DMS153 (cell line): ENCODE measurements at places on chromosomes 7 and 10.

- no peak for DNase-seq
These were observed 151.6 kb downstream of the KIAA1217 start for GRCh38 chr10:24360282-24361127.

DNA sequence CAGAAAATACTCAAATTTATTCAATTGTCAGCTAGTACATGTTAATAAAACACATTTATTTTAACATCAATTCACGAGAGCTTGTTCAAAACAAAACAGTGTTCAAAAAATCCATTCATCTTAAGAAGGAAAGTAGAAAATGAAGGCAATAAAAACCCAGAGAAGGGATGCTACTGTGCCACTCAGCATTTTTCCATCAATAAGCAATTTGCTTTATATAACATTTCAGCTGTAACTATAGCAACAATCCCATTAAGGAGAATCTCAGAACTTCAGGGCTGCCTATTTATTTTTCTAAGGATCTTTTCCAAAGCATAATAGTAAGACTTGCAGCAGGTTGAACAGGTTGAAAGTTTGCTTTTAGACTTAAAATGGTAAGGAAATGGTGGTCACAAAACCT, 190.5 kb downstream of the PCLO start:
- DNase-seq, result no peak

DNA sequence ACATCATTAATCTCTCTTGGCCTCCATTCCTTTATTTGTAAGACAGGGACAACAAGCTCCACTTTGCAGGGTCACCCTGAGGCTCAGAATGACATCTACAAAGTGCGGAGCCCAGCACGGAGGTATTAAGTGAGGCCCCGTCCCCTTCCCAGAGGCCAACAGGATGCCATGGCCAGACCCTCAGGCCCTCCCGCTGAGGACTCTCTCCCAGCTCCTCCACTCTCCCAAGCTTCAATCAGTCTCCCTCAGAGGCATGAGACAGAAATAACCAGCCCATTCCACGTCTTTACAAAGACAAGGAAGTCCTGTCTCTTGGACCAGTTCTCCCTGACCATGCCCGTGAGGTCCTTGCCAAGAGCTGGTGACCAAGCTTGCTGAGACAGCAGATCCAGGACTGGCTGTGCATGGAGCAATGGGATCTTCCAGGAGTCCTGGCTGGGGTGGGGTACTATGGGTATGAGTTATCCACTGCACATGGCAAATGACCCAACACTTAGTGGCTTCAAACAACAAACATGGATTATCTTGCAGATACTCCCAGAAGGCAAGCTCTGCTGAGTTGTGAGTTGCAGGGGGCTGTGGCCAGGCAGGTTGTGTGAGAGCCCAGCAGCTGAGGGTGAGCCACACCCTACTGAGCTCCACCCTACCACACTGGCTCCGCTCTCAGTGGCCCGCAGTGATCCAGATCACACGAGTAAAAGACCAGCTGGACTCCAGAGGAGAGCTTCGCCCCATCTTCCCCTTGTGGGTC, 4.3 kb upstream of the PPIF start:
- DNase-seq, result no peak

DNA sequence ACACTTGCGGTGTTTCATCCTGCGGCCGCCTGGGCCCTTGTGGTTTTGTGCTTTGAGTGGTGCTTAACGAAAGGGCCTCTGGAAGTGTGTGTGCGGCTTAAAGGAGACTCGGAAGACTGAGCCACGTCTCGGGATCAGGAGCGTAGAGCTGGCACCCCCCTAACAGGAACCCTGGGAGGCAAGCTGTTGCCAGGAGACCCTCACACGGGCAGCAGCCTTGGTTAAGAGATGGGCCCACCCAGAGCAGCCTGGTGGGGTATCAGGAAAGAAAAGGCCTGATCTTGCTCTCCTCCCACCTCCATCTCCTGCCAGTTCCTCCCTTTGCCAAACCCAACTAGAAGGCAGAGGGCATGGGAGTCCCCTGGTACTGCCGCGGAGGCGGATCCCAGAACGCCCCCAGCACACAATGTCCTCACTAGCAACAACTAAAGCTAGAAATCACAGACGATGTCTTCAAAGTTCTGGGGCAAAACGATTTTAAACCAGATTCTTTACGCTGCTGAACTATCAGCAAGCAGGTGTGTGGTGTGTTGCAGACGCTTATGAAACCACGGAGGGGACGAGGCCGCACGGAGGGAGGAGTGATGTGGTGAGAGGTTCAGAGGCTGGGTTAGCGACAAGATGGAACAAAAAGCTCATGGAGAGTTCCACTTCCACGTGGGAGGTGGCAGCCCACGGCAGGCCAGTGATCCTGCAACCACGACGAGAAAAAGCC, 67.0 kb upstream of the INPP5A start:
- DNase-seq, result no peak

GRCh38 chr7:54810401-54810800, 51.4 kb upstream of the SEC61G start:
- DNase-seq, result no peak

DNA sequence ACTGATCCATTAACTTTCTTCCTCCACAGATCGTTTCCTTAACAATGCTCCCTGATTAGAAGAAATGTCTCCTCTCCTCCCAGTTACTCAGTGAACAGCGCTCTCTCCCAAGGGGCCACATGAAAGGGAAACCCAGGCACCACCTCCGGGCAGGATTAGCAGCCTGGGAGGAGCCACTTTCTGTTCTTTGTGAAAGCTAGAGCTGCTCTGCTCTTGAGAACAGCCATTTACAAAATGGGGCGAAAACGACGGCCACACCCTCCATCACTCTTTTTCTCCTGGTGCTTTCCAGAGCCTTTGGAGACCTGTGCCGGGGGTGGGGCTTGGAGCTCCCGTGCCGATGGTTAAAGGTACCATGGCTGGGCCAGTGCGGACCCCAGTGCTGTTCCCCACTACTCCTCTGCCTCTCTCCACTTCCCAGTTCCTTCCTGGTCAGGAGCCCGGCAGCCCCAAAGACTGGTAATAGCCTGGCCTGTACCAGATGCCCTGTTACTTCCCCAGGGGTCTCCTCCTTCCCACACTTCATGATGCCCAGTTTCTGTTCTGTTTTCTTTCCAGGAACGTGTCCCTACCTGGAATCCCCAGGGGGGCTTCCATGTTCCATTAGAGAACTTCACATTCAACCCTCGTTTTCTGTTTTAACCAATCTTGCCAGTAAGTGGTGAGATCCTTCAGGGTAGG, 402.9 kb upstream of the GALNT17 start:
- peak; percentile 52 for DNase-seq

DNA sequence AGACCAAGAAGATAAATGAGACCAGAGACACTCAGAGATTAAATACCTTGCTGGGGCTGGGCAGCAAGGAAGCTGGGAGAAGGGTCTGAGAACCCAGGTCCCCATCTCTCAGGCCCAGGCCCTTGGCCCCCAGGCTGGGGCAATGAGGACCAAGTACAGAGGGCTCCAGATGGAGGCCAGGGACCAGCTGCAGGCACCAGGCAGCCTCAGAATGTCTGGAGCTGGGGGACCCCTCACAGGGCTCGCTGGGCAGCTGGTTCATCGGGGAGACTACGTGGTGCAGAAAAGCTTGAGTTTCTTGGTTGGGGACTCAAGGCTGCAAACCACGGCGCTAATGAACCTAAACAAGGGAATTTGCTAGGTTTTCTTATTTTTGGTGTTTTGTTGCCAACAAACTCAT, 75.6 kb downstream of the PRKAG2 start:
- DNase-seq, result no peak

DNA sequence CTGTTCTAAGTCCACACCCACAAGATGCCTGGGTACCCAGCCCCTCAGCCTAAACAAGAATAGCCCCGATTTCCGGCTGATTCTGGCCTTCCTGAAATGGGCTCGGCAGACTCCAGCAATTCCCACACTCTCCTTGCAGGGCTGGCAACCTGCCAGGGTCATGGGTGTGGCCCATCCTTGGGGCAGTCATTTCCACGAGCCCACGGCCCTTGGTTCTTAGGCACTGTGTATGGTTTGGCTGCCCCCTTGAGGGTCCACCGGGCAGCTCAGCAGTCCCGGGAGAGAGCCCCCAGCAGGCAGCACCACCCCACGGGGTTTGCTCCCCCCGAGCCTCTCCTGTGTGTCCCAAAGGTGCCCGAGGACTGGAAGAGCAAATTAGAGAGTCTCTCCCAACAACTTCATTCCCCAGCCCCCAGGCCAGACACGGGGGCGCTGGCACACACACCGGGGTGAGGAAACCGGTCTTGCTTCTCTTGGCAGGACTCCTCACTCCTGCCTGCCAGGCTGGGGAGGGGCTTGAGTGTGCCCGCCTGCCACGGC, 142.2 kb downstream of the EMX2 start:
- no peak for DNase-seq

GRCh38 chr10:91613411-91614187, 19.3 kb downstream of the PPP1R3C start:
- peak; percentile 40 for DNase-seq

- no peak for DNase-seq
These were observed 34.9 kb upstream of the TMEM248 start for GRCh38 chr7:66886152-66886551.

GRCh38 chr10:44460416-44460815, 75.5 kb upstream of the CXCL12 start:
- DNase-seq, result no peak

DNA sequence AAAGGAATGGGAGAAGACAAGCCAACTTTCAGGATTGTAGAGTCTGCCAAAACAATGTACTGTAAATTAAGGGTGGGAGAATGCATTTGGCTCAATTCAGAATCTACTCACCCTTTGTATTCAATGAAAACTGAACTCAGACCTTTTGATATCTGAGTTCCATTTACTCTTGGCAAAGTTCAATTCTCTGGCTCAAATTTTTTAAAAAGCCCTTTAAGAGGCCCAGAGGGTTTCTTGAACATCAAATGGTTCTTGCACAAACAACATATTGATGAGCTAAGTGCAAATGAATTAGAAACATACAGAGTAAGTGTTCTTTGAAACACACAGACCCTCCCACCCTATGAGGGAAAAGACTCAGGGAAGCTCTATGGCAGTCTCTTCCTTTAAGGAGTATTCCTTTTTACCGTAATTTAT, 5.2 kb upstream of the XPNPEP1 start:
- no peak for DNase-seq

- no peak for DNase-seq
These were observed 27.3 kb upstream of the CALD1 start for GRCh38 chr7:134752006-134752760.

- DNase-seq, result no peak
These were observed 848.9 kb downstream of the REEP3 start for GRCh38 chr10:64369885-64370773.

DNA sequence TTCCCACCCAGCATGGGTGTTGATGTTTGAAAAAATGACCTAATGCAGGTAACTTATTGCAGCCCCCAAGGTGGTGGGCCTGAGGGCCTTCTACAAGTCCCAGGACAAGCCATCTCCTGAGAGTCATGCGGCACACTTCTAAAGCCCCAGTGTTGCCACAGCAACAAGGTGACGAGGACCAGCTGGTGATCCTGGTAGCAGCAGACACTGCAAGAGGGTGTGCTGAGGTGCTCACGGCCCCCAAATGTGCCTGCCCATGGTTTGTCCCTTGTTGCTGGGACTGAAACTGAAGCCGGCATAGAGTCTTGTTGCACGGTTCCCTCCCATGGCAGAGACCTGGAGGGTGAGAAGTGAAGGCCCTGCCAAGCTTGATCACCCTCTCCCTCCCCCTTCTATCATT, 333.2 kb upstream of the MGMT start:
- no peak for DNase-seq

- DNase-seq, result no peak
These were observed 8.1 kb downstream of the MXI1 start for GRCh38 chr10:110215286-110216170.

- DNase-seq, result no peak
These were observed 13.7 kb upstream of the HERC4 start for GRCh38 chr10:68088740-68089139.

DNA sequence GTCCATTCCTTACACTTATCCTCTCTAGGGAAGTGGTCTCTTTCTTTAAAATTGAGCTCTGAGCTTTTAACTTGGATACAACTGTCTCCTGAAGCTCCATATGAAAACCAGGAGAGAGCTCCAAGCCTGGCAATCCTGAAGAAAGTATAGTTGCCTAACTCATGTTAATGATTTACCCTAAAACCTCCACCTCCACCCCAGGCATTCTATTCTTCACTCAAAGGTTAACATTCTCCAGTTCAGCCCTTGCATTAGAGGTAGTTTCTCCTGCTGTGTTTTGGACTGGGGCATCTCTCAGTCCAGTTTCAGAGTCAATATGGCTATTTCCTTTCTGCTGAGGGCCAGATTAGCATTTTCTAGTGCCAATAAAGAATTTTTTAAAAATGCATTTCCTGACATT, 195.5 kb downstream of the SLC25A13 start:
- no peak for DNase-seq

DNA sequence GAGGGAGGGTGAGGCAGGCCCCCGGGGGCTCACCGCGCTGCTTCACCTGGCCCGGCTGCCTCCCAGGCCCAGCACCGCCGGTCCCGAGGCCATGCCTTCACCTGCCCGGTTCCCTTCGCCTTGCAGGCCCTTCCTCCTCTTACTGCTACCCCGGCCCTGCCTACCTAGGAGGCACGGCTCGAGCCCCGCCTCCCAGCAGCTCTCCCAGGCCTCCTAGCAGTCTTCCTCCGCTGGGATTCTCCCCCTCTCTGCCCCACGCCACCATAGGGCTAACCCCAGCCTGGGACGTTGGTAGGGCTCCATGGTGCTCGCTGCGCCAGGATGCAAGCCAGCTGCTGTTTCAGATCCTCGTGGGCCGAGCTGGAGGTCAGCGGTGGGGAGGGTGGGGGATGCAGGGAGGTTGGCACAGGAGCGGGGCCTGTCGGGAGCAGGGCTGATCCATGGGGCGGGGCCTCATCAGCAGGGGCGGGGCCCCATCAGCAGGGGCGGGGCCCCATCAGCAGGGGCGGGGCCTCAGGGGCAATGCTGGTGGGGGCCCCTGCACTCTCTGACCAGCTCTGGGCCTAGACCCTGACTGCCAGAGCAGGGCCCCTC, 63.3 kb downstream of the RASGEF1A start:
- peak; percentile 61 for DNase-seq

- DNase-seq, result no peak
These were observed 47.9 kb downstream of the OGDH start for GRCh38 chr7:44654255-44654796.

- no peak for DNase-seq
These were observed 143.8 kb downstream of the KCNMA1 start for GRCh38 chr10:77493851-77494261.

DNA sequence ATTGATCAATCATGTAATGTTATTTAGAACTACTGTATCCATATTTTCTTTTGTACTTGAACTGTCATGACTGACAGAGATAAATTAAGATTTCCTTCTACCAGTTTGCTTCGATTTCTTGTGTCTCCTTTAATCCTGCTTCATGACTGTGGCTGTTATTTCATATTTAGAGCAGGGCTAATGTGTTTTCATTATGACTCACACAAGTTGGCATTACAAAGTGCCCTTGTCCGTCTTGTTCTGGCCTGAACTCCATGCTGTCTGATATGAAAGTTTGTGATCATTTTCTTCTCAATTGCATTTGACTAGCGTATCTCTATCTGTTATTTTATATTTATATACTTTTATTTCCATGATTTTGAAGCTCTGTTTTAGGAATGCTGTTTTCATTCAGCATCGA, 344.1 kb upstream of the PRKCQ start:
- no peak for DNase-seq

DNA sequence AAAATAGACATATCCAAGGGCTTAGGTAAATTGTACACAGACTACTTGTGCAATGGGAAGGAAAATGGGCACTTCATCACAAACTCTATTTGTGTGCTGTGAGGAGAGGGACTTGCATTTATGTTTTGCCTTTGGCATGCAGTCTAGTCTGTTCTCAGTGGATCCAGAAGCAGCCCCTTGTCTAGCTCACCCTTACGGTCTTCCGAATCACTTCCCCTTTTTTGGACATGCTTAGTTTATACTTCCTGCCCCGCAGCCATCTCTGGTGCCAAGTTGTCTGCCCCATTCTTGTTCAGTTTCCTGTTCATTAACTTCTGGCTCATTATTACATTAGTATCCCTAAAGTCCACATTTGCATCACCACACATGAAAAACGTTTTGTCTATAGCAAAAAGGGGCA, 161.6 kb downstream of the NRCAM start:
- DNase-seq, result no peak
